ENCODE measurements at places on chromosomes 6 and 20.

DNA sequence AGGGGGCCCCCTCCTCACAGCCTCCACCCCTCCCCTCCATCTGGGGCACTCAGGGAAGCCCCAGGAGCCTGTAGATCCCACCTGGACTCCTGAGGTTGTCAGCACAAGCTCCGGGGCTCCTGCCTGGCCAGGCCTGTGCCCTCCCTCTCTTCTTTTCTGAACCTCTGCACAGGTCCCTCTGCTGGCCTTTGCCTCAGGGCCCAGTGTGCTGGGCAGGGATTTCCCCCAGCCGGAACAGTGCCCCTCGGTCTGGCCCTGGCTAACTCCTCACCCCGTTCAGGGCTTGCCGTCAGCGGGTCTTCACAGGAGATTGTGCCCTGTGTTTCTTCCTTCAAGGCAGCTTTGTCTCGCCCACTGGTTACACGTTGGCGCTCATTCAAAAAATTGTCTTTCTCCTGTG lies 64.9 kb downstream of the SYNDIG1 start:
- no peak for DNase-seq

DNA sequence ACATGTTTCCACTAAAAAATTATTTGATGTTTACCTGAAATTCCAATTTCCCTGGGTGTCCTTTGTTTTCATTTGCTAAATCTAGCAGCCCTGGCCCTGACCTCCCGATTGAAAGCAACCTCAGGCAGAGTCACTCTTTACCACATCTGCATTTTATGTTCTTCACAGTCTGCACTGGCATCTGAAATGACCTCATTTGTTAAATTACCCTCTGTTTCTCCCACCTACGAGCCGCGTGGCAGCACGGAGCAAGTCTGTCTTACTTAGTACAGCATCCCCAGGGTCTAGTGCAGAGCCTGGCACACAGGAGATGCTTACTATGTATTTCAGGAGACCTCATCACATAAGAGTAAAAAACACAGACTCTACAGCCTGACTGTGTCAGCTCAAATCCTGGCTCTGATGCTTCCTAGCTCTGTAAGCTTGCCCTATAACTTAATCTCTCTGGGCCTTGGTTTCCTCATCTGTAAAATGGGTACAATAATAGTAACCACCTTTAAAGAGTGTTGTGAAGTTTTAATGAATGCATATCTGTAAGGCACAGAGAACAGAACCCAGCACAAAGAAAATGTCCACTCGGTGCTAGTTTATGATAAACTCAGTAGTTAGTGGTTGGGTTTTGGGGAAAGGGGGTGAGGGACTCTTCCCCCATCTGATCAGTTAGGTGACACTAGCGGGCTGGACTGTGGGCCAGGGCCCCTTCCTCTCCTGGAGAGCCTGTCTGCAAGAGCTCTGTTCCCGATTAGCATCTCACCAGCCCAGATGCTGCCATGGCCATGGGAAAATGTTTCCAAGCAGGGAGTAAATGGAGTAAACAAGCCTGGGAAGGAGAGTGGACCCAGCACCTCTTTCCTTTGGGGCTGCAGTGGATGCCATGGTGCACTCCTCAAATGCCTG lies 88.2 kb downstream of the PREX1 start:
- DNase-seq: no peak

- no peak for DNase-seq
Measured at GRCh38 chr6:78561015-78561414, 306.3 kb upstream of the IRAK1BP1 start.

GRCh38 chr6:157249826-157250225 lies 73.5 kb downstream of the TMEM242 start:
- no peak for DNase-seq

GRCh38 chr6:110181131-110182030 lies 1.2 kb downstream of the CDC40 start:
- no peak for DNase-seq

- no peak for DNase-seq
Measured at GRCh38 chr6:166286839-166287271, 21.3 kb downstream of the PRR18 start.

DNA sequence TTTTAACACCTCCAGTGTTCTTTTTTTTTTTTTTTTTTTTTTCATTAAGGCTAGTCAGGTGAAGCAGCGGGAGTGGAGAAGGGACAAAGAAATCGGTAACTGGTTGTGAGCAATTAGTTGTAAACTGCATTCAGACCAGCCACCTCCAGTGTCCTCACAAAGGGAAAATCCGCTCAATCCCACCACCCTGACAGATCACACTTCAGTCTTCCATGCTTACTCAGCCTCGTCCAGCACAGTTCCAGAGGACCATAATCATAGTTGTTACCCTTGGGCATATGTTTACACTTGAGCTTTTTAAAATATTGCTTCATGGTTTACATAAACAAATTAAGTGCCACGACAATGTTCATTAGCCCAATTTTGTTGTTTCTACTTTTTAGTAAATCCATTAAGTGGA lies 10.2 kb downstream of the DYNLRB1 start:
- DNase-seq: no peak

DNA sequence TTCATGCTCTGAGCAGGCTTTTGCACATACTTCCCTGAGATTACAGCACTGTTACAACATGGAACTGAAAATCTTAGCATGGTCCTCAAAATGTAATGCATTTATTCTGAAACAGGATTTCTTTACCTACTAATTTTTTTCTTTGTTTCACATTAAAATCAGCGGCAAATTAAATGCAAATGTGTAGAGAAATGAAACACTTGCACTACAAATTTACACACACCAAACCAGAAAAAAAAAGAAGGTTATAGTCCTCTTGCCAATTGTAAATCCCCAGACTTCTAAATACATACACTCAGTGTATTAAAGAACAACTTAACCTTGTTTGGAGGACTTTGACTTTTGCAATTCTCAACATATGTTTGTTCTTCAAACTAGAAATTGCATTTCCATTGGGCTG lies 210.9 kb upstream of the TBX18 start:
- no peak for DNase-seq

GRCh38 chr6:71476872-71477271 lies 188.3 kb downstream of the OGFRL1 start:
- no peak for DNase-seq

DNA sequence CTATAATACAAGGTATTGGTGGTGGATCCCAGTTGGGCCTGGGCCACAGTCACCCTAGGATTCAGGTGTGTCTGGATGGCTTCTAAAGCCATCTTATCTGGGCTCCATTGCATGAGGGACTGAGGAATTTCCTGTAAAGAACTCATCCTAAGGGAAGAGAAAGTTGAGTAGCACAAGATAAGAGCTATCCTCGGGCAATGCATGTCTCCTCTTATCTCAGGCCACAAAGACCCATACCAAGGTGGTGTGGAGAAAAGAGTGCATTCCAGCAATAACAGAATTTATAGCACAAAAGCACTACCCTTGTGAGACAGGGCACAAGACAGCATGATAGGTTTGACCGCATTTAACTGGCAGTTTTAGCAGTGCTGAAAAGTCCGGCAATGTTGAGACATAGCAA lies 14.3 kb upstream of the MTRF1L start:
- no peak for DNase-seq

GRCh38 chr6:69796073-69796641 lies 653 bp downstream of the LMBRD1 start:
- peak; percentile 66 for DNase-seq

DNA sequence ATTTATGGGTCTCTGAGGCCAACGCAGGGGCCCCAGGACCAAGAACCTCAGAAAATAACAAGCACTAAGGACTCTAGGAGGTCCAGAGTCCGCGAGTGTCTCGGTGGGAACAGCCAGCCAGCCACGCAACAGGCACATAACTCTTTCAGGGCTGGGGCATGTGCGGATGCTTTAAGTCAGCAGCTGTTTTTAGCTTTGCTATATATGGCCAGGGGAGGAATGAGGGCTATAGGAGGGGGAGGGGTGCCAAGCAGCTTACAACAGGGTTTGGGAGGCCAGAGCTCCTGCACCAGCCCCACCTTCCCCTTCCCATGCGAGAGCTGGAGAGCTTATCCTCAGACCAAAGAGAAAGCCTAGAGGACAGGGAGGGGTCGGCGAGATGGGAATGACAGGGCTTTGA lies 6.2 kb downstream of the JPH2 start:
- DNase-seq: no peak

DNA sequence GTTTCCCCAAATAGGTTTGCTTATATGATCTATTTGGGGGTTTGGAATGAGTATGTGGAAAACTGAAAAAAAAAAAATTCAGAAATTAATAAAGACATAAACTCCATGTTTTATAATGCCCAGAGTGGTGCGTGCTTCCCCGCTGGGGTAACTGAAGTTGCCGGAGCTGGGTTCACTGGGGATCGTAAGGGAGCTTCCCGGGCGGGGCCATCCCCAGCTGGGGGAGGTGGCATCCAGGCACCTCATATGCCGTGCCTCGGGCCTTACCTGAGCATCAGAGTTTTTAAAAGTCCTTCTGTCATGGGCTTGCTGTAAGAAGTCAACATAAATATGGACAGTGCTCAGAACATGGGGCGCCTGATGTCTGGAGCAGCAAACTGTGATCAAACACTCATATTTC lies 17.9 kb upstream of the RAMACL start:
- DNase-seq: no peak

DNA sequence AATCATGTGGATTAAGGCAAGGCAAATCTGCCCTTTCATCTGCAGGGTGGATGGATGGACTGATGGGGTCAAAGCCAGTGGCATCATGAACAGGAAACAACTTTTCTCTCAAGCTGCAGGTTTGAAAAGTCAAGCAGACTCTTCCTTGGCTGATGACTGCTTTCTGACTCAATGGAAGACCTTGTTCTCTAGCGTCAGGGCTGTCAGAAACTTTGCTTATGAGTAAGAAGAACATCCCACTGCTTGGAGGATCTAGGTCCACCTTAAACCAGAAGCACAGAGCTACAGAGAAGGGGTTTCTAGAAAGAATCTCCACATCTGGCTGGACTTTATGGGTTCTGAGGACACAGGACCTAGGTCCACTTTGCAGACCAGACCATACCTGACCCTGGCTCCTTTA lies 36.3 kb upstream of the CST5 start:
- no peak for DNase-seq

DNA sequence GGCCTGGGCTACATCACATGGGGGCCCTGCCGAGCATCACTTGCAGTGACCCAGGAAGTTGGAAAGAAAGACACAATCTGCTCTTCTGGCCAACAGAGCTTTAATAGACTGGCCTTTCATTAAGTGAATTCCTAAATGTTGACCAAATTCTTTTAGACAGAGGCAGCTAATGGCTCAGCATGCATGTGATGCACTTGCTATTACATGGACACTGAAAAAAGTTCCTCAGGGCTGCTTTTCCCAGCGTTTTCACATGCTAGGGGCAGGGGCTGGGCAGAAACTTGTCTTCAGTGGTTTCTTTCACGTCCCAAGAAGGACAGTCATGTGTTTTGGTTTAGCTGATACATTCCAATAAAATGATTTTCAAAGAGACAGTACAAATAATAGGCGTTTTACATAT lies 651.0 kb upstream of the SLC35B3 start:
- DNase-seq: no peak

DNA sequence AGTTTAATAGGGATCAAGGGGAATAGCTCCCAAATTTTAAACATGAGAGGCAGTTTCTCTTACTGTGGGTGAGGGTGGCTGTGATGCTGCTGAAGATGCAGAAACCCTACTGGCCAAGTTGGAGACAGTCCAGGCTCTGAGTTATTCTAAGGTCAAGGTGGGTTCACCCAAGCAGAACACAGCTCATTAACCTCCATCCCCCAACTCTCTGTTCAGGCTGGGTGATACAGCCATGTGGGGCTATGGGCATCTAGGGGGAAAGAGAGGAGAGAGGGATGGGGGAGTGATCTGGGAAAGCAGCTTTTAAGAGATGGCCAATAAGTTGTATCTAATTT lies 18.9 kb upstream of the TRAM2 start:
- DNase-seq: no peak

GRCh38 chr20:49786668-49787370 lies 25.8 kb upstream of the SLC9A8 start:
- no peak for DNase-seq

GRCh38 chr6:75893058-75893775 lies 144.2 kb downstream of the MYO6 start:
- no peak for DNase-seq

DNA sequence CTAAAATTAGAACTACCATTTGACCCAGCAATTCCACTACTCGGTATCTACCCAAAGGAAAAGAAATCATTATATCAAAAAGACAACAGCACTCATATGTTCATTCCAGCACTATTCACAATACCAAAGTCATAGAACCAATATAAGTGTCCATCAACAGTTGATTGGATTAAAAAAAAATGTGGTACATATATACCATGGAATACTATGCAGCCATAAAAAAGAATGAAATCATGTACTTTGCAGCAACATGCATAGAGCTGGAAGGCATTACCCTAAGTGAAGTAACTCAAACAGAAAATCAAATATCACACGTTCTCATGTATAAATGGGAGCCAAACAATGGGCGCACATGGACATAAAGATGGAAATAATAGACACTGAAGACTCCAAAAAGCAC lies 163.3 kb downstream of the DST start:
- no peak for DNase-seq

DNA sequence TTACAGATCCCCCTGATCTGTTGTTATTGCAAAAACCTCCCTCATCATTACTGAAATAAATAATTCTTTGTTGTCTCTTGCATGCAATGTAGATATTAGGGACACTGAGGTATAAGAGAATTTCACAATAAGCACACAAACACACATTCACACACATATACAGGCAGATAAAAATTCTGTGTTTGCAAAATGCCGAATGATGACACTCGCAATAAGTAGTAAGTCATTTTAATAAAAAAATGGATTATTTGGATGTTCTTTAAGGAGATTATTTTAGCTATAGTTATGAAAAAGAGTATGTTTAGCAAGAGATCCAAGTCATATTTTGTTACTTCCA lies 13.6 kb downstream of the DEFB114 start:
- no peak for DNase-seq

DNA sequence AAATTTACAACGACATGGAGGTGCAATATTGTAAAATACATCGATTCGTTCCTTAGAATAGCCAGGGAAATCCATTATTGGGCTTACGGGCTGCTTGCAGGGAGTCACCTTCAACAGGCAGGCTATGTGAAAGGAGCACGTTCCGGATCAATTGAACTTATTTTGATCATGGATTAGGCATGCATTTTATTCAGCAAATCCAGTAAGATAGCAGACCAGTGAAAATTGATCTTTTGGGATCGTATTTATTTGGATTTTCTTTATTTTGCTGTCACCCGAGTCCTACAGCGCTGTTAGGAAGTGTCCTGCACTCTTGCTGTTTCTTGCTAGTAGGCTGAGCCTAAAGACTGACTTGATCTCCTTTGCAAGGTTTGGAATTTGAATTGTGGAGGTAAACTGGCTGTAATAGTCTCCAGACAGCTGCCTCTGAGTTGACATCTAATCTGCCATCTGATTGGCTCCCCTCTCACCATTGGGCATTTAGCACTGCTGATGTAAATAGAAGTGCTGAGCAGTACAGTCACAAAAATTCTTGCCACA lies 3.0 kb downstream of the ARID1B start:
- DNase-seq: peak; percentile 52

- no peak for DNase-seq
Measured at GRCh38 chr6:65964261-65964660, 257.2 kb upstream of the EYS start.

GRCh38 chr20:57169162-57169561 lies 97.3 kb downstream of the BMP7 start:
- no peak for DNase-seq
